ENCODE measurements at places on chromosomes 3 and 15.
A peak's percentile ranks its signal among the peaks of the same experiment; 100 is the strongest.

- peak; percentile 41 for DNase-seq
Observed at GRCh38 chr3:111594205-111594604, 941 bp downstream of the ZBED2 start.

DNA sequence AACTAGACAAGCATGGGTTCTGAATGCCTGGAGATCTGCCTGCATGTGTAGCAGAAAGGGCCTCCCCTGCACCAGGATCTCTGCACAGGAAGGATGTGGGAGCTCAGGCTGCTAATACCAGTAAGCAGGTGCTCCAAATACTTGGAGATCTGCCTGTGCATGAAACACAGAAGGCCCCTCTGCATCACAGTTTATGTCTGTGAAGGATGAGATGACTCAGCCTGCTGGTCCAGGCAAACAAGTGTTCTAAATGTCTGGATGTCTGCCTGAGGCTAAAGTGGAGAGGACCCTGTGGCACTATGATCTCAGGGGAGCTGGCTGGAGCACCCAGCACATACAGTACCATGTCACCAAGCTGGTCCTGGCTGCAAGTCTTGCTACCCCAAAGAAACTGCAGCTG lies 678.8 kb downstream of the MCTP2 start:
- DNase-seq, result no peak

- no peak for DNase-seq
Observed at GRCh38 chr3:23889386-23889785, 27.4 kb downstream of the NKIRAS1 start.

DNA sequence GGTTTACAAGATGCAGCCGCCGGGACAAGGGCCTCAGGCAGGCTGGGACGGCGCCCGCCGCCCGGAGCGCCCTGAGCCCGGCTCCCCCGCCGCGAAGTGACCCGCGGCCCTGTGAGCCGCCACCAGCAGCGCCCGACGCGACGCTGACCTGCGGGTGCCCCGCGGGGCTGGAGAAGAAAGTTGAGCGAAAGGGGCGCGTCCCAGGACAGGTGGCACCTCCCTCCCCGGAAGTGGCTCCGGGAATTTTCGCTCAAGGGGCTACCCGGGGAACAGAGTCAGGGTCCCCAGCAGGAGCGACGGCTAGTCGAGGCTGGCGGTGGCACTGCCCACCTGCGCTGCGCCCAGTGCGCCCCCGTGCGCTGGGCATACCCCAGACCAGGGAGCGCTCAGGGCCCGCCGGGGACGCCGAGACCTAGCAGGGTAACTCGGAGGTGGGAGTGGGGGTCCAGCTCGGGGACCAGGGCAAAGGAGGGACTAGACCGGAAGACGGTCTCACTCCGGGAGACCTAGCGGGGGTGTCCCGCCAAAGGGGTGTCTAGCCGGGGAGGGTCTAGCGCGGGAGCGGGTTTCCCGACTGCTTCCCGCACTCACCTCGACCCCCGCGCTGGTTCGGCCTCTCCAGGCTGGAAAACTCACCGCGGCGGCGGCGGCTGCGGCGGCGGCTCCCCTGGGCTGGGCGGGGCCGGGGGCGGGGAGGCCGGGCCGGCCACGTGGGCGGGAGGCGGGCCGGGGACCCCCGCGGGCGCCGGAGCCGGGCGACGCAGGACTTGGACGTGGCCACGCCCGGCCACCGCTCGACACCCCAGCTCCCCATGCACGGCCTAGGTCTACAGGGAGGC lies 18.4 kb downstream of the SPATA12 start:
- DNase-seq, result peak; percentile 86

DNA sequence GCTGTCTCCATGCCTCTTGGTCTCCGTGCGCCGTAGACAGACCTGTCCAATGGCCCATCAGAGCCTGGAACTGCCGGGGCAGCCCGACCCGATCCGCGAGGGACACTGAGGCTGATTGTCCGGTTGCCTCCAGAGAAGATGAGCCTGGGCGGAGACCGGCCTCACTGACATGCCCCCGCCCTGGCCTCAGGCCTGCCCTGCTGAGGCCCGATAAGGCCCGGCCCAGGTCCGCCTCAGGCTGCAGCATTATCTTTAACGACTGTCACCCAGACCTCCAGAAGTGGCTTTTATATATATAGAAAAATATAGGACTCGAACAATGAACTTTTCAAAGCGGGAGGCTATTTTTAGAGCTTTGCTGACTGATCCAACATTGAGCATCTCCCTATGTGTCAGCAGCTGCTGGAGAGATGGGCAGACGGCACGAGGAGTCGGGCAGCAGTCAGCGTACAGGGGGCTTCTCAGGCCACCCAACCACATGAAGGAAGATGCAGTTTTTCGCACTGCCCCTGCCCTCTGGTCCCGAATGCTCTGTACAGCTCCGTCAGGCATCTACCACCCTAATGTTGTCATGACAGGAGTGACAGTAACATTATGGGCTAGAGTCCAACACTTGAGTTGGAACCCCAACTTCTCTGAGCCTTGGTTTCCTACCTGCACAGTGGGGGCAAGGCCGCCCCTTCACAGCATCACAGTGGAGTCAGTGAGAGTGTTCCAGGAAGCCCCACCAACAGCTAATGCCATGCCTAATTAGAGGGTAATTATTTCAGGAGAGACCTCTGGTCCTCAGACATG lies 112.0 kb upstream of the RPL32 start:
- no peak for DNase-seq

DNA sequence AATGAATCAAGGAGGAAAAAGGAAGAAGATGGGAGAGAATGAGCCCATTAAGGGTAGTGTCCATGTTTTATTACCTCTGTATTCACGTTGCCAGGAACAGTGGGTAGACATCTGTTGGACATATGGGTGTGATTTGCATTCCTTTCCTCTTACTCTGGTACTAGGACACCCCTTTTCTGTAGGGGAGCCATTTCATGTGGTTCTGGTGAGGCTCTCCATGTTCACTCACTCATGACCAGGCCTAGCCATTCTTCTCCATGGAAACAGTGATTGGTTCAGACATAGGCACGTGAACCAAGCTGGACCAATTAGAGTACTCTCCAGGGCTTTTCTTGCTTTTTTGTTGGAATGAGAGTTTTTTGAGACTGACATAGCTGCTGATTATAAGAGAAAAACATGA lies 39.6 kb upstream of the PDCD6IP start:
- no peak for DNase-seq

DNA sequence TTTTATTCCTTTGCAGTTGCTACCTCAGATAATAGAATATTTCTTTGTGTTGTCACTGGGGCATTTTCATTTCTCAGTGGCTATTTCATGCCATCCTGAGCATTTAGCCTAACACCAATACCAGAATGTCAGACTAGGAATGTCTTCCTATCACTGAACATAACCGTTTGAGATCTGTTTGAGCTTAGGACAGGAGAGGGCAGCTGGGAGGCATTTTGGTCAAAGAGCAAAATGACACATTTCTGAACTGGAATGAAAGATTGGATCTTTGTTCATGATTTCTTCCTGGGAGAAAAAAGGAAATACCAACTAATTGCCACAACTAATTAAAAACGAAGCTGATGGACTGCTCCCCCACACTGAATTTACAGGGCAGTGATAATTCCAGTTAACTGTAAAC lies 921.3 kb upstream of the NR2F2 start:
- no peak for DNase-seq

DNA sequence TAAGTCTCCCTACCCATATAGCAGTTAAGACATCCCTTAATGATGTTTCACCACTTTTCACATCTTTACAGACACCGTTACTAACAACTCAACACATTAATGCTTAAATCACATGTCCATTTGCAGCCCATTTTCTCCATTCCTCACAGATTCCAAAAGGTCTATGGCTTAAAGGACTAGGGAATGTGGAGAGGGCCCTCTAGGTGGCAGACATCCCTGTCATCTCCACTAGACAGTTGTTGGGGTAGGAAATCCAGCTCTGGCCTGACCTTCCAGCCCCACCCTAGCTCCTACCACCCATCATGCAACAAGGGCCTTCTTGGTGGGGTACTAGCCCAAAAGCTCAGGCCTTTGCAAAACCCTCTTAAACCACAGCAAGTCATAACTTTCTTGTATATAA lies 25.2 kb downstream of the CPEB1 start:
- DNase-seq, result peak; percentile 27

DNA sequence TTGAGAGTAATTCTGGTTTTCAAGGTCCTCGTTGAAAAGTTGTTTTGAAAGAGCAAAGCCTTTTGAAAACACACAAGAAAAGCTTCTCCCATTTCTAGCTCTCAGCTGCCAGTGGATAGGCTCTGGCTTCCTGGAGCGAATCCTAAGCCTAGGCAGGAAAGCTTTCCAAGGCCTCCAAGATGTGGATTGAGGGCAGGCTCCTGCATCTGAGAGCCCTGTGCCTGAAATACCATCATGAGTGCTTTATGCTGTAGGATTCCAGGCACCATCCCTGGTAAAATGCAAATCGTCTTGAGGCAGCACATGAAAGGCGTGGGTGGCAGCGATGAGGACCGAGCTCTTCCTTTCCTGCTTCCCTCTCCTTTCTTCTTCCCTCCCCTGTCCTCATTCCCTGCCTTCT lies 60.7 kb upstream of the CORO2B start:
- DNase-seq, result no peak
